Hypothalamus (tissue), 51 donors: ENCODE measurements at places on chromosomes 6 and 20.

DNA sequence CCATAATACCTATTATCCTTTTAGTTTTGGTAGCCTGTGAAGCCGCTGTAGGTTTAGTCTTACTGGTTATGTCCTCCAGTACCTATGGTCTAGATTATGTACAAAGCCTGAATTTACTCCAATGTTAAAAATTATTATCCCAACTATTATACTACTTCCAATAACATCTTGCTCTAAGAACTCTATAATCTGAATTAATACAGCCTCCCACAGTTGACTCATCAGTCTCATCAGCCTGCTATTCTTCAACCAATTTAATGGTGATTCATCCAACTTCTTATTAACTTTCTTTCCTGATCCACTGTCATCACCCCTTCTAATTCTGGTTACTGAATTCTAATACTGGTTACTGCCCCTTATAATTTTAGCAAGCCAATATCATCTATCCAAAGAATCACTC, 370.3 kb upstream of the OPRM1 start:
- no peak for DNase-seq

GRCh38 chr6:90204327-90205056, 92.2 kb downstream of the BACH2 start:
- no peak for DNase-seq

DNA sequence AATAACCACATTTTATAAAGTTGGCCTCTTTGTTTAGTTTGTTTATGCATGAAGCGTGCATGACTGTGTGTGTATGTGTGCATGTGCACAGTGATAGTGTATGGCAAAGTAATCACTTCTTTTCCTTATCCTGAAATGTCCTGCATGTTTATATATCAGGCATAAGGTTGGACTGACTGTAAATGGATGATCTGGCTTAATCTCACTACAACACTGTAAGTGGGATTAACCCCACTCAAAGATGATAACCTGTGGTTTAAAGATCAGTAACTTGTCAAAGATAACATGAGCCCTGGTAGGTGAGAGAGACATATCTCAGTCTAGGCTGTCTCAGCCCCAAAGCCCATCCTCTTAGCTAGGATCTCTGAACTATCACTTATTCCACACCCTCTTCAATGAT, 376.6 kb upstream of the TSHZ2 start:
- no peak for DNase-seq

DNA sequence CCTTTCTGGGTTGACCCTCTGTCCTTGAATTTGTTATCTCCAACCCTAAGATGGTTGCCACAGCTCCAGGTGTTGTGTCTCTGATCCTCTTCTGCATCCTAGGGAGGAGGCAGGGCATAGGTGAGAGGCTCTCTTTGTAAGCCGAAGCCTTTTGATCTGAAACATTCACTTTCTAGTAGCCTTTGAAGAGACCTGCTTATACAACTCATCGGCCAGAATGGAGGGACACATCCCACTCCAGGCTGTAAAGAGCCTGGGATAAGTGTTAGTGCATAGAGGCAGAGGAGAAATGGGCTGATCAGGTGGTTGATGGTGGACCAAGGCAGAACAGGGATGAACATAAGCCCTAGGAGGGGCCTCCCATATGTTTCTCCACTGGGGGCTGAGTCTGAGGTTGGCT, 137.1 kb upstream of the KCNG1 start:
- no peak for DNase-seq

DNA sequence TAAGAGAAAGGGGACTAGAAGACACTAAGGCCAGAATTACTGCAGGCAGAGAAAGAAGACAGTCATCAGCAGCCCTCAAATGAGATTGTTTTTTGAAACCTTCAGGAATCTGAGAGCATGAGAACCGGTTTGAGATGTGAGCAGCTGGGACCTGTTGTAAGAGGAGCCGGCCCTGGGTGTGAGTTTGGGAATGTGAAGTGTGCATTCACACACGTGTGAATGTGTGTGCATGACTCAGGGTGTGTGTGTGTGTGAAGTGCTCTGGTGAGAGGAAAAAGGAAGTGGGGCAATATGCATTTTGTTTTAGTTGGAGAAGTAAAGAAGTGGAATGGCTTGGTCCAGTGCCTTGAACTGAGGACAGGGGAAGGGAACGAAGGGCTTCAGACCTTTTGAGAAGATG, 4.3 kb downstream of the SCUBE3 start:
- no peak for DNase-seq

- no peak for DNase-seq
Measured at GRCh38 chr6:10031617-10032016, 383.3 kb downstream of the TFAP2A start.

GRCh38 chr20:32358632-32358882, 426 bp downstream of the ASXL1 start:
- DNase-seq = no peak

- no peak for DNase-seq
Measured at GRCh38 chr6:80636689-80637088, 530.2 kb downstream of the BCKDHB start.

DNA sequence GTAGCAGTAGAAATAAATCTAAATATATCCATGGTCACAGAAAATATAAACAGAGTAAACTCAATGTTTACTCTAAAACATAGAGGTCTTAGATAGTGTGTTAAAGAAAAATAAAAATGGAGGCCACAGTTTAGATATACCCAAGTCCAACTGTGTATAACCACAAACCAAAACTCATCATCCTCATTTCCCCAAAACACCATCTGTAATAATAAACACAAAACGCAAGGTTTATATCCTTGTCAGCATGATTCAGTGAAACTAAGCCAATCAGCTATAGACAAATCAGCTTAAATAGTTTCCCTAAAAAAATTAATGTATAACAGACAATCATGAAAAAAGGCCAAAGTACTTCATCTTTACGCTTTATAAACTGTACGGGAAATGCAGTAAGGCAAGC, 2.7 kb upstream of the HACE1 start:
- DNase-seq = no peak

- no peak for DNase-seq
Measured at GRCh38 chr6:16760516-16761470, at the start of gene ATXN1. Gene ATXN1, minus strand, starts transcription at chr6:16761460.

DNA sequence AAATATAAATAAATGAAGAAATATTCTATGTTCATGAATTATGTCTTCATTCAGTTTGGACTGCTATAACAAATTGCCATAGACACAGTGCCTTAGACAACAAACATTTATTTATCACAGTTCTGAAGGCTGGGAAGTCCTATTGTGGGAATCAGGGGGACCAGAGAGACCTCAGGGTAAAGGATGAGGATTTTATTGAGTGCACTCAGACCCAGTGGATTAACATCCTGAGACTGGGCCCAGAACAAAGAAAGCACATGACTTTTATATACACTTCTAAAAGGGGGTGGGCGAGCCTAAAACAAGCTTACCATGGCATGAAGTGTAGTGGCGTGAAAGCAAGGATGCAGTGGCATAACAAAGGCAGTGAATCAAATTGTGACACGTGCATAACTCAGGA, 26.9 kb upstream of the CBLN4 start:
- DNase-seq = no peak

DNA sequence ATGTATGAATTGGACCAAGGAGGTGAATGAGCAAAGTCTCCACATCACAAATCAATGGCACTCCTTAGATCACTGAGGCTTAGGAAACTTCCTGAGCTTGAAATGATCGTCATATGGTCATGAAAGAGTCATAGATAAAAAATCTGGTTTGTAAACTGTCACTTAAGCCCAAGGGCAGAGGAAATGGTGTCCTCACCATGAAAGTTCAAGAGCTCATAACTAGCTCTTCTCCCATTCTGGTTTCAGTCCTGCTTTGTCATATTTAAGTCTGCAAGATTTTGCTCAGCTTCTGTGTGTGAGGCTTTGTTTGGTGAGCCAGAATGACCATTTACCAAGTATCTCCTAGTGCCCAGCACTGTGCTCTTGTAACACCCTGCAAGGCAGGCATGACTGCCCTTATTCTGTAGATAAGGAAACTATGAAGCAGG, 60.5 kb downstream of the GJA10 start:
- DNase-seq = no peak

DNA sequence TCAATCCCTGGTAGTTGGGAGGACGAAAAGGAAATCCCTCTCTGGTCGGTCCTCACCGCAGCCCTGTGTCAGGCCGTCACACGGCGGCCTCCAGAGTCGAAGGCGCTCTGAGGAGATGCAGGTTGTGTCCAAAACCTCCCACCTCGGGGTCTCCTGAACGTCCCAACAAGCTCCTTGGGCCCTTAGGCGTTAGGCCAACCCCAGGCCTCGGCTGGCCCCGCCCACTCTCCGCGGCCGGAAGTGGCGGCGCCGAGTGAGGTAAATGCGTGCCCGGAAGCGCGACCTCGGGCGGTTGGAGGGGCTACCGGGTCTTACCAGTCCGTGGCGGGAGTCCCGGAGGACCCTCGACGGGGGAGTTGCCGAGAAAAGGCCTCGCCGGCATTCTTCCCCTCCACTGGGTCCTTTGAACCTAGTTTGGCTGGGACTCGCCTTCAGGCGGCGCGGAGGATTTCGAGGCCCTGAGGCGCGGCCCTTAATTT, at the start of gene TDRD6:
Gene TDRD6, plus strand, starts transcription at position 267 of the 479 bp plus-strand sequence. CDS start 244 bp downstream, outside the sequence.
- no peak for DNase-seq
